ENCODE measurements at places on chromosomes 11 and 22.

GRCh38 chr11:104078245-104078644, 41.8 kb downstream of the DDI1 start:
- DNase-seq, result no peak

DNA sequence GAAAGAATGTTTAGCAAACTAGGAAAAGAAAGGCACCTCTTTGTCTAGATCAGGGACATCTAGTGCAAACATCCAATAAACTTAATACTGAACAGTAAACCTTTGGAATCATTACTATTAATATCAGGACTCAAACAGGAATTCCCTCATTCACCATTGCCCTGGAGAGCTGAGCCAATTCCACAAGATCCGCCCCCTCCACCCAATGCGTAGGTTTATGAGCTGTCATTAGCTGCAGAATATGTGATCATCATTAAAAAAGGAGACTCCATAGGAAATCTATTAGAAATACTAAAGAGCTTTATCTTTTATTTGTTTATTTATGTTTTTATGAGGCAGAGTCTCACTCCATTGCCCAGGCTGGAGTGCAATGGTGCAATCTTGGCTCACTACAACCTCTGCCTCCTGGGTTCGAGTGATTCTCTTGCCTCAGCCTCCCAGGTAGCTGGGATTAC, 5.5 kb downstream of the IL17REL start:
- DNase-seq, result no peak

DNA sequence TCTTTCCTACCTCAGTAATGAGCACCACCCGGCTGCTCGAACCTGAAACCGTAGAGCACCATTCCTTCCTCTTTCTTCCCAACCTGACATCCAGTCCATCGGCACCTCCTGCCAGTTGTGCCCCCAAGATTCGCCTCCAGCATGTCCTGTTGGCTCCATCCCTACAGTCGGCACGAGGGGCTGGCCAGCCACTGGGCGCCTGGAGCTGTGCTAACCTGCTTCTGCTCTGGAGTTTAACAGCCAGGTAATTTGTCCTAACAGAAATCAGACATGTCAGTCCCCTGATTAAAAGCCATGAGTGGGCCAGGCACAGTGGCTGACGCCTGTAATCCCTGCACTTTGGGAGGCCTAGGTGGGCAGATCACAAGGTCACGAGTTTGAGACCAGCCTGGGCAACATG, 16.8 kb downstream of the FDX1 start:
- DNase-seq, result no peak

DNA sequence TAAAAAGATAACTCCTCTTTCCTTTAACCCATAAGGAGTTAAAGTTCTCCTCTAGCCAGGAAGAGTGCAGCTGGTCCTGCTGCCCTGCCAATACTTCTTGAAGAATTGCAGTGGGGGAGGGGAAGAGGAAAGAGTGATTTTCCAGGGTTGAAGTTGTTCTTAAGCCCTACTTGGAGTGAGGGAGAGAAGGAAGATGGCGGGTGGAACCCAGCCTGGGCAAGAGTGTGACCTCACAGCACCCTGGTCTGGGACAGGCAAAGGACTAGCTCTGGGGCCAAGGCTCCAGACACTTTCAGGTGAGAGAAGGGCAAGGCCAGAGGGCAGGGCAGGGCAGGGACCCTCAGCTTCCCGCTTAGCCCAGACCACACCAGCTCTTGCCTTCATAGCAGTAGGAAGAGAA, 6.6 kb downstream of the TNKS1BP1 start:
- DNase-seq, result no peak

DNA sequence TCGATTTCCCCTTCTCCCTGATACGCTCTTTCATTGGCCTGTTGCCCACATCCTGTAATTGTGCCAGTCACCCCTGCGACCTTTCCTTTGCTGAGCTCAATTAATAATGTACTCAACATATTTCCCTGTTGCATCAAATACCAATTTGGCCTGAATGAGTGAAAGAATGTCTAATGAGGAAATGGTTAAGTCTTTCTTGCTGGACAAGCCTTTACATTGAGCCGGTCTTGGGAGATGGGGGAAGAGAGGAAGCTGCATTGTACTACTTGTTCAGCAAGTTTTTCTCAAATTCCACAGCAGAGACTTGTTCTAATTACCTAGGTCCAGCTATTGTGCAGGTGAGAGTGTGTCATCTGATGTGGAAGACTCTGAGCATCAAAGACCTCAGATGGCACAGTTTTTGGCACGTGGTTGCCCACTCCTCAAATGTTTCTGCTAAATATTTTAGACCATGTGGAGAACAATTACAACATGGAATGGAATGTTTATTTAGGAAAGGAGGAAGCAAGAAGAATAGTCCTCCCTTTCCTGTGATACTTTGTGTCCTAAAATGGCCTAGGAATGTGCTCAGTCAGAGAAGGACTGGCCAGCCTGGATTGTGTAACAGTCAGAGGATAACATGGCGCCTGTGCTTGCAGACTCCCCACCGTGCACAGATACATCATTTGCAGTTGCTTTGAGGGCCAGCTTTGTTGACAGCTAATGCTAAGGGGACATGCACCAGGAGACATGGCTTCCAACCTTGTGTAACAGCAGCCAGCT, 129.5 kb upstream of the E2F8 start:
- no peak for DNase-seq

- DNase-seq, result no peak
These were observed 67.8 kb downstream of the CEP164 start for GRCh38 chr11:117395476-117395875.

- DNase-seq, result no peak
These were observed 63.3 kb downstream of the GRIK4 start for GRCh38 chr11:120574876-120575275.

DNA sequence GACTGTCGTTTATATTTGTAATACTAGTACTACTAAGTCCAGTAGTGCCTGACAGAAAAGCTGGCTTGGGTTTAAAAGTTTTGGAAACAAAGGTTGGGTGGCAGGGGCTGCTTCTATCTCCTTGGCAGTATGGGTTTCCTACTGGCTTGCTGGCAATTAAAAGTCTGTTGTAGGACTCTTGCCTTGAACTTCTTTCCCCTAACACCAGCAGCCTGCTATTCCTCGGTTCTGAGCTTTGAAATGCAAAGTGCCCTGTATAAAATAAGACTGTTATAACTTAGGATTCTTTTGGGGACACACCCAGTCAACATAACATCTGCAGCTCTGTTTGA, 1.3 kb downstream of the RNF169 start:
- DNase-seq, result no peak

- DNase-seq, result no peak
These were observed 16.1 kb downstream of the RRAS2 start for GRCh38 chr11:14342906-14343305.

- DNase-seq, result peak; percentile 53
These were observed 453 bp downstream of the GAS2 start for GRCh38 chr11:22666688-22667439.
